ENCODE measurements at places on chromosomes 2 and 18.

- DNase-seq = no peak
These were observed 11.9 kb downstream of the ELP2 start for GRCh38 chr18:36141576-36141975.

GRCh38 chr2:172806493-172806892, 70.8 kb downstream of the RAPGEF4 start:
- DNase-seq = no peak

GRCh38 chr2:152050341-152050740, 48.5 kb downstream of the CACNB4 start:
- DNase-seq = no peak

DNA sequence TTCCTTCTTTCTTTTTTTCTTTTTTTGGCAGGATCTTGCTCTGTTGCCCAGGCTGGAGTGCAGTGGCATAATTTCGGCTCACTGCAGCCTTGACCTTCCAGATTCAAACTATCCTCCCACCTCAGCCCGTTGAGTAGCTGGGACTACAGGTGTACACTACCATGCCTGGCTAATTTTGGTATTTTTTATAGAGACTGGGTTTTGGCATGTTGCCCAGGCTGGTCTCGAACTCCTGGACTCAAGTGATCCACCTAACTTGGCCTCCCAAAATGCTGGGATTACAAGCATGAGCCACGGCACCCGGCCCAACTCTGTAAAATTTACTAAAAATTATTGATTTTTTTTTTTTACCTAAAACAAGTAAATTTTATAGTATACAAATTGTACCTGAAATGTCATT, 360.8 kb downstream of the ALK start:
- DNase-seq = no peak

GRCh38 chr2:169095621-169096105, 26.3 kb downstream of the DHRS9 start:
- no peak for DNase-seq

- no peak for DNase-seq
These were observed 173.7 kb downstream of the CELF4 start for GRCh38 chr18:37391698-37392548.

DNA sequence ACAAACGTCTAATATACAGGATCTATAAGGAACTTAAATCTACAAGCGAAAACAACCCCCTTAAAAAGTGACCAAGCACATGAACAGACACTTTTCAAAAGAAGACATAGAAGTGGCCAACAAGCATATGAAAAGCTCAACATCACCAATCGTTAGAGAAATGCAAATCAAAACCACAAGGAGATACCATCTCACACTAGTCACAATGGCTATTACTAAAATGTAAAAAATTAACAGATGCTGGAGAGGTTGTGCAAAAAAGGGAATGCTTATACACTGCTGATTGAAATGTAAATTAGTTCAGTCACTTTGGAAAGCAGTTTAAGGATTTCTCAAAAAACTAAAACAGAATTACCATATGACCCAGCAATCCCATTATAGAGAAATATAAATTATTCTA, 1148.5 kb upstream of the FAM98A start:
- no peak for DNase-seq

- DNase-seq = no peak
These were observed 37.2 kb downstream of the LRPPRC start for GRCh38 chr2:43958397-43959275.
